Peyer's patch (tissue), 4 donors: ENCODE measurements at places on chromosomes 2 and 18. TPM values are rescaled to one million over a fixed set of nuclear protein-coding genes. Genes with fewer than 3 reads are reported as not detected.
A peak's percentile ranks its signal among the peaks of the same experiment; 100 is the strongest.

The CYTIP gene
- 20.2 TPM for total RNA-seq

The SULT1C4 gene
- 1.9 TPM for total RNA-seq

The MGAT4A gene
- total RNA-seq: 128 TPM

The MCEE gene
- total RNA-seq: 21.2 TPM

The IL36RN gene
- not detected for total RNA-seq

The ZC3H6 gene
- total RNA-seq: 19.8 TPM

The TOGARAM2 gene
- under 0.01 TPM for total RNA-seq

The FBLN7 gene
- 1.9 TPM for total RNA-seq

The MBD1 gene
- 127 TPM for total RNA-seq

- no peak for DNase-seq
Measured at GRCh38 chr18:28407681-28408080, 230.8 kb upstream of the CDH2 start.

- DNase-seq: no peak
Measured at GRCh38 chr2:221517146-221517695, 54.9 kb downstream of the EPHA4 start.

- no peak for DNase-seq
Measured at GRCh38 chr2:234495251-234496054, 1.4 kb downstream of the ARL4C start.

DNA sequence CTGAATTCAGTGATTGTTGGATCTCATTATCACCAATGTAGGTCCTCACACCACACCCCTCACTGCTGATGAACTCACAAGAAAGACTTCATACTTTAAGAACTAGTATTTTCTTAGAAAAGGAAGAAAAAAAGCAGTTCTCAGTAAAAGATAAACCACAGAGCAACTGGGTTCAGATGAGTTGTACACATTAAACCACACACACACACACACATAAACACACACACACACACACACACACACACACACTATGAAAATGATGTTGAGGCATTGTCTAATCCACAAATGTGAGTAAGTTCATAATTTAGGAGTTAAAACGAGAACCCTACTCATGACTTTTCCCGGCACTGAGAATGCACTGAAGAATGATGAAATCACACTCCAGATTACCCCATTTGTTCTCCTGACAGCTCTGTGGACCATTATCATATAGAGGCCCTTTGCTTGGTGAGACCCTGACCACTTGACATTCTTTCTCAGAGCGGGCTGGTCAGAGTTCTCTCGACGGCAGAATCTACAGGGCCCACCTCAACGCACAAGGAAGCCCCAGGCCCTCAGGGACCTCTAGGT is 106.2 kb downstream of the BCL2 start:
- no peak for DNase-seq

DNA sequence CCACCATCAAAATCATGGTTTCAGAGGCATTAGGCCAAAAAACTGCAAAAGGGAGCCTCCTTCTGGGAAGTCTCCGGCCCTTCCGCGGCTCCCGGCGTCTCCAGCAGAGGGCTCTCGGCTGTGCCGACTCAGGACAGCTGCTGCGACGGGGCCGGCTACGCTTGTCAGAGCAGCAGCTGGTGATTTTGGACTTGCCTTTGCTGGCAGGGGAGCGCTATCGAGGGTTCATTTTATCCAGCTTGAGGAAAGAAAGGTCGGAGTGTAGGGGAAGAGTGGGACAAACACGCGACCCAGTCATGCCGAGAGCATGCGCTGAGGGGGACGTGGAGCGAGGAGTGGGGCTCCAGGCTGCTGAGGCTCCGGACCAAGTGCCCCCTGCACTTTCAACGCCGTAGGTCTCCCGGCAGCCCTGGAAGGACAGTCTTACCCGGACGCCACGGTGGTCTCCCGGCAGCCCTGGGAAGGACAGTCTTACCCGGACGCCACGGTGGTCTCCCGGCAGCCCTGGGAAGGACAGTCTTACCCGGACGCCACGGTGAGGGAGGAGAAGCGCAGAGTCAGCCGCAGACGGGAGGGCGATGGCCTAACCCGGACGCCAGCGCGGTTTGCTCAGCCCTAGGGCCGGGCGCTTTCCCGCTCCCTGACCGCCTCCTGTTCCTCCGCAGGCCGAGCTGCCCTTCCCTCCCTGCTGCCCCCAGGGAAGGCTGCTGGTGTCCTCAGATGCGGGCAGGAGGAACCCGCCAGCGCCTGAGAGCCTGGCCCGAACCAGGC is 21.7 kb downstream of the DDX18 start:
- DNase-seq: peak; percentile 83

GRCh38 chr2:192465141-192465540 is 270.4 kb upstream of the TMEFF2 start:
- DNase-seq: no peak

- DNase-seq: no peak
Measured at GRCh38 chr2:130289780-130290179, 52.9 kb upstream of the IMP4 start.

- DNase-seq: no peak
Measured at GRCh38 chr2:149167001-149167780, 128.7 kb downstream of the LYPD6B start.

DNA sequence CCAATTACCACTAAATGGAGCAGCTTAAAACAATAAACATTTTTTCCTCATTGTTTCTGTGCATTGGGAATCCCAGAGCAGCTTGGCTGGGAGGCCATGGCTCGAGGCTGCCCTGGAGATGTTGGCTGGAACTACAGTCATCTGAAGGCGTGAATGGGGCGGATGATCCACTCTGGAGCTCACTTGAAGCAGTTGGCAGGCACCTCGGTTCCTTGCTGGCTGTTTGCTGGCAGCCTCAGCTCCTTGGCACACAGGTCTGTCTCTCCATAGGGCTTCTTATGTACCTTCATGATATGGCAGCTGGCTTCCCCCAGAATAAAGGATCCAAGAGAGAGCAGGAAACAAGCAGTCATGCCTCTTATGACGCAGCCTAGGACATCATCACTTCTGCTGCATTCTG is 227.0 kb upstream of the COPS8 start:
- no peak for DNase-seq

- no peak for DNase-seq
Measured at GRCh38 chr18:43312891-43313290, 35.6 kb upstream of the SYT4 start.

DNA sequence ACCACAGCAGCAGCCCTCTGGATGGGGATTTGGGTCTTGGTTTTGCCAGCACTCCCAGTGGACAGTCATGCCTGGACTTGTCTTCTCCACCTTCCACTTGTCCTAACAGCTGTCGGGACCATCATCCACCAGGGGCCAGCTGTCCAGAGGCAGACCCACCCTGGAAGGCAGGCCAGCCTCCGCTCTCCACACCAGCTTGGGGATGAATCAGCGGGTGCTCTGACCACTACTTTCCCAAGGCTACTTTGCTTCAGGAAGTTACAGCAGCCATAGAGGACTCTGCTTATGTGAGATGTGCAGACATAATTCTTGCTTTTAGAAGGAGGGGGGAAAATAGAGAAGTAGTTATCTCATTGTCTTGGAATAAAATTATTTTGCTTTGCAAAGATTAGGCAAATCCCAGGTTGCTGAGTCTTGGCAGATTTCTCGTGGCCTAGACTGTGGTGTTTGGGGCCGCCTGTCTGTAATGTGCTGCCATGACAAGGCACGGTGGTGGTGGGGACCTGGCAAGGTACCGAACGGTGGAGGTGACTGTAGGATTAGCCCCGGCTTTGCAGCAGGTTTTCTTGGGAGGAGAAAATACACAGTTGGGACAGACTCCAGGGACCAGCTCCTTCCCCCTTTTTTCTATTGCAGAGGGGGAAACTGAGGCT is 148.7 kb downstream of the AGAP1 start:
- DNase-seq: no peak

- DNase-seq: peak; percentile 92
Measured at GRCh38 chr2:180006781-180007579, at the start of gene CWC22. Gene CWC22, minus strand, starts transcription at chr2:180007297. Its CDS starts 13,956 bp downstream, at chr2:179993341.

DNA sequence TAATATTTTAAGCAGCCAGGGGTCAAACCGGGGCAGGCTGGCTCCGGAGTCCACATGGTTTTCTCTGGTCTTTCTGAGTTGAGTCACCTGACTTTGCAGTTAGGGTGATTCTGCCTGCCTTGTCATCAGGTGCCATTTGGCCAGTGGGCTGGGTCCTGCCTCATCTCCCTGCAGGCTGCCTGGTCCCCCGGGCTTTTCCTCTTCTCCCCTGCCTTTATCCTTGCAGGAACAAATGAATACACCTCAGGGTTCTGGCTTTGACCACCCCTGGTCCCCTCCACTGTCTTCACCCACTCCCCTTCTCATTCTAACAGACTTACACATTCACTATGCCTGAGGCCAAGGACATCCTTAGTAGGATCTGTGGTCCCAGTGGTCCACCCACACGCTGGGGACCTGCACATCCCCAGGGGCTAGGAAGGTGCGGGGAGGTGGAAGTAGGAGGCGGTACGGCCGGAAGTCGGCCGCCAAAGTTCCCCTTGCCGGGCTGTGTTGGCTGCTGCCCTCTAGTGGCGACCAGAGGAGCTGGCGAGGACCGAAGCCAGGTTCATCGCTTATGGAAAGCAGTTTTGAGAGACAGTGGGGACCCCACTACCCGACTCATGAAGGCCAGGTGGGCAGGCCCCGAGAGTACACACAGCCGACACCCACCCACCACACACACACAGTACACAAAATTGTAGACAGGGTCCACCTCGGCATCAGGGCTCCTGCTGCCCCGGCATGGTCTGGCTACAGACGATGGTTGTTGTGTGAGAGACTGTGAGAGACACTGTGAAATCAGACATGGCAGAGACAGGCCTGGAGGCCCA is 6.3 kb upstream of the TEX261 start:
- peak; percentile 91 for DNase-seq

- no peak for DNase-seq
Measured at GRCh38 chr2:98818164-98818563, 87.2 kb upstream of the MGAT4A start.

- DNase-seq: no peak
Measured at GRCh38 chr2:110866045-110866444, 133.7 kb downstream of the ACOXL start.

GRCh38 chr2:226495466-226496272 is 304.0 kb downstream of the IRS1 start:
- no peak for DNase-seq
